ENCODE measurements at places on chromosomes 4 and X. TPM values are rescaled to one million over a fixed set of nuclear protein-coding genes. Genes with fewer than 3 reads are reported as not detected.

The ABCD1 gene
- total RNA-seq: 15.5 TPM

The PNMA6F gene
- not detected for total RNA-seq

- no peak for DNase-seq
Measured at GRCh38 chr4:11297201-11297600, 131.5 kb downstream of the HS3ST1 start.

GRCh38 chrX:46865281-46865680 lies 28.4 kb downstream of the RP2 start:
- DNase-seq: peak; percentile 64

Data from fibroblast of villous mesenchyme (primary cell).